ENCODE measurements at places on chromosomes 7 and 10.

GRCh38 chr10:32161586-32161985 lies 105.4 kb upstream of the KIF5B start:
- no peak for DNase-seq

DNA sequence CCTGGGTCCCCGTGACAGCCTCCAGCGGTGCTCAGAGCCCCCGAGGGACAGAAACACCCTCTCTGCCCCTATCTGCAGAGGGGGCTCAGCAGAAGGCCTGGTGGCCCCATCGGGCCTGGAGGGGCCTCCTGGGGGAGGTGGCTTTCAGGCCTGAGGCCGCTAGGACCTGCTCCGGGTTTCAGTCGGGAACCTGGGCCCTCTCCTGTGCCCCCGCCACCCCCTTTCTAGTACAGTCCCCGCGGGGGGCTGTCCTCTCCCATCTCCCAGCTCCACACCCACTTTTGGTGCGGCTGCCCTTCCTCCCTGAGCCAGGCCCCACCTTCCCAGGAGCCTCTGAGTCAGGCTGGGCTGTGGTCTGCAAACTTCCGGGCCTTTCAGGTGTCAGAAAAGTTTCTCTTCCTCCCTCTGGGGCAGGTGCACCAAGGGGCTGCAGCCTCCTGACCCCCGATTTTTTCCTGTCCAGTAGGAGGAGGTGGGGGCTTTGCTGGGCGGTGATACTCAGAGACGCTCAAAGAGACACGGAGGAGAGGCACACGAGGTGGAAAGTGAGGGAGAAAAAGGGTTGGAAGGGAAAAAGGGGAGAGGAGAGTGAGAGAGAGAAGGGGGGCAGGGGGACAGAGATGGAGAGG lies 692 bp downstream of the CARD11 start:
- DNase-seq, result no peak

GRCh38 chr10:131703941-131704340 lies 196.9 kb upstream of the PPP2R2D start:
- no peak for DNase-seq

DNA sequence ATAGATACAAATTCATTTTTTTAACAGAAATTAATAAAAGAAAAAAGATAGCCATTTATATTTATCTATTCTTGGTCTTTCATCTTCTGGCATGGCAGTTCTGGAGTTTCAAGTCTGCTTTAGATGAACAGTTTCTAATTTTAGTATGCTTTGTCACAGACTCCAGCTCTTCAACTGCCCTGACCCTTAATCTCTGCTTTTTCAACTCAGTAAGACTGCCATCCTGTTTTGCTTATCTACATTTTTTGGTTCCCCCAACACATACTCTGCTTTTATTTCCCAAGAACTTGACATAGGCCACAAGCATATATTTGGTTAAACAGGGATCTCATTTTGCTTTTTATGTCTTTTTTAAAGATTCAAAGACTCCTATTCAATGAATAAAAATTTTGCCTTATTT lies 309.3 kb upstream of the KCND2 start:
- no peak for DNase-seq

DNA sequence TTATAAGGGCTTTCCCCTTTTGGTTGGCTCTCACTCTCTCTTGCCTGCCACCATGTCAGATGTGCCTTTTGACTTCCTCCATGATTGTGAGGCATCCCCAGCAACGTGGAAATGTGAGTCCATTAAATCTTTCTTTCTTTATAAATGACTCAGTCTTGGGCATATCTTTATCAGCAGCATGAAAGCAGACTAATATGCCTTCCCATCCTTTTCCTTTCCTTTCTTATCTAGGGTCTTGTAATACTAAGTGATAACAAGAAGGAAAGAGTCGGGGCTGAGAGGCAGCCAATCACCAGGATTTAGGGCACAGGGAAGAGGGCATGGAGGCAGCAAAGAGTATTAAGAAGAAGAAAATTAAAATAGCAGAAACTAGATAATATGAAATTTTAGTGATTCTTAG lies 62.0 kb upstream of the JCAD start:
- no peak for DNase-seq

DNA sequence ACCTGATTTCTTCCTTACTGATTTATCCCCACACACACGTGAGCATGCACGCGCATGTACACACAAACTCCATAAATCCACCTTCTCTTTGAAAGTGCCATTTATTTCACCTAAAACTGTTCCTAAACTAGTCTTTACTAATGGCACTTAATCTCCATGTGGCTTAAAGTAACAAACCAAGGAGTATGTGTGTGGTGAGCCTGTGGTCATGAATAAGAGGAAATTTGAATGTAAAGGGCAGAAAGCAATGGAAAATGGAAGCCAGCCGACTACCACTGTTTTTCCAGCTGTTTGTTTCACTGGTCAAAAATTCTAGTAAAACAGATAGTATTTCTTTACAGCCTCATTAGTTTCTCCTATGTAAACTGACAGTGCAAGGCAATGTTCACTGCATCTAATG lies 23.8 kb downstream of the SEMA3C start:
- DNase-seq, result no peak

DNA sequence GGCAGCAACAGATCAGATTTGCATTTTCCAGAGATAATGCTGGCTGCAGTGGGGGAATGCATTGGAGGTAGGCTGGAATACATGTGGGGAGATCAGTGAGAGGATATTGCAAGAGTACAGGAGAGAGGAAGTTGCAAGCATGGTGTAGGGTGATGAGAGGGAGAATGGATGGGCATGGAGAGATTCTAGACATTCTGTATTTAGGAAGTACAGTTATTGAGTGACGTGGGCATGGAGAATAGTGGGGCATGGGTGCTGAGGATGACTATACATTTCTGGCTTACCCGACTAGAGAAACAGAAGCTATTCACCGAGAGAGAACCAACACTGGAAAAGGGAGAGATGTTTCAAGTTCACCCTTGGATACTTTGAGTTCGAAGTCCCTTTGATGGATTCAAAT lies 116.9 kb upstream of the SVIL start:
- no peak for DNase-seq

DNA sequence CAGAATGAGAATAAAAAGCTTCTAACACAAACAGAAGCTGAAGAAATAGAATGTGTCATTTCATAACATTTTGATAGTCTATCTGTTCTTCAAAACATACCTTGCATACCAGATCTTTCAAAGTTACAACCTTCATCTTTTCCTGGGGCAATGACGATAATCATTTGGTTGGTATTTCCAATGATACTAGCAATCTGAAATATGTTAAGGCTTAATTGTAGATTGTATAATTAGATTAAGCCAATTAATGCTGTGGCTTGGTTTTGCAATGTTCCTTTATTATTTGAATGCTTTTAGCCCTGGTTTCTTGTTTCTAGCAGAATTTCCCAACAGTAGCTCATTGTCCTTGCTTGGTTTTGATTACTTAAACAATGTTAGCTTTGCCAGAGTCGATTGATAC lies 84.6 kb downstream of the CABCOCO1 start:
- DNase-seq, result no peak

GRCh38 chr7:41969561-41970105 lies 266.7 kb upstream of the INHBA start:
- no peak for DNase-seq

DNA sequence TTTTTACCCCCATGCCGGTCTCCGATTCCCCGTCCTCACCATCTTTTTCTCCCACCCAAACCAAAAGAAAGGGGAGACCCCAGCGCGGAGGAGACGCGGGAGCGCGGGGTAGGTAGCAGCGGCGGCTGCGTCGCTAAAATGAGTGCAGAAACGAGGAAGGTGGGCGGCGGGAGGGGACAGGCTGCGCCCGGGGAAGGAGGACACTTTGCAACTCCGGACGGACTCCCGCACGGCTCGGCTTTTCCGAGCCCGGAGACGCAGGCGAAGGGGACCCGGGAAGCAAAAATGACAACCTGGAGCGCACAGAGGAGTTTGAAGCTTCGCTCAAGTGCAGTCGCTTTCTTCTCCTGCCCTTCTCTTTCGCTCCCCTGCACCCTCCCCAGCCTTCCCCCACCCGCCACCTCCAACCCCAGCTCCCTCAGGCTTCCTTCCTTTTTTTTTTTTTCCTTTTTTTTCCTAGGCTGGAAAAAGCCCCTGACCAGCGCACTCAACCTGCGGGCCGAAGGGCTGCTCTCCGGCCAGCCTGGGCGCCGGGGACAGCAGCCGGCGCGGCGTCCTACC lies 453 bp downstream of the SFMBT2 start:
- DNase-seq, result no peak

GRCh38 chr7:5064391-5065106 lies 18.9 kb downstream of the RBAK start:
- no peak for DNase-seq

DNA sequence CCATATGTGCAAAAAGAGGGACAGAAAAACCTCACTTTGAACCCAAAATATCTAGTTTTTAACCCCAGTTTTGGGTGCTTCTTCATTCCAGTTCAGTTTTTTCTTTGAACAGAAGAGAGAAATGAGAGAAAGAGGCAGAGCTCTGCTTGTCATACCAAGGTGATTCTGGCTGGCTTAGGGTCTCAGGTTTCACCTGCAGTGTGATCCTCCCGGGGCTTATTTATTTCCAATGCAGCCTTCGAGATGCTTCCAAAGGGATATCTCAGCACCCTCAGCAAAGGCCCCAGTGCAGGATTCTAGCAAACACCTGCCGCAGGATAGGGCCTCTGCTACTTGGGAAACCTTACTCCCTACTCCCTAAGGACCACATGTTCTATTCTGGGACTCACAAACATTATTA lies 131.3 kb downstream of the WDR11 start:
- no peak for DNase-seq

GRCh38 chr7:72161534-72161933 lies 250.6 kb downstream of the CALN1 start:
- no peak for DNase-seq

GRCh38 chr7:55554038-55554437 lies 18.3 kb downstream of the VOPP1 start:
- no peak for DNase-seq
